ENCODE measurements at places on chromosomes 4 and X.

DNA sequence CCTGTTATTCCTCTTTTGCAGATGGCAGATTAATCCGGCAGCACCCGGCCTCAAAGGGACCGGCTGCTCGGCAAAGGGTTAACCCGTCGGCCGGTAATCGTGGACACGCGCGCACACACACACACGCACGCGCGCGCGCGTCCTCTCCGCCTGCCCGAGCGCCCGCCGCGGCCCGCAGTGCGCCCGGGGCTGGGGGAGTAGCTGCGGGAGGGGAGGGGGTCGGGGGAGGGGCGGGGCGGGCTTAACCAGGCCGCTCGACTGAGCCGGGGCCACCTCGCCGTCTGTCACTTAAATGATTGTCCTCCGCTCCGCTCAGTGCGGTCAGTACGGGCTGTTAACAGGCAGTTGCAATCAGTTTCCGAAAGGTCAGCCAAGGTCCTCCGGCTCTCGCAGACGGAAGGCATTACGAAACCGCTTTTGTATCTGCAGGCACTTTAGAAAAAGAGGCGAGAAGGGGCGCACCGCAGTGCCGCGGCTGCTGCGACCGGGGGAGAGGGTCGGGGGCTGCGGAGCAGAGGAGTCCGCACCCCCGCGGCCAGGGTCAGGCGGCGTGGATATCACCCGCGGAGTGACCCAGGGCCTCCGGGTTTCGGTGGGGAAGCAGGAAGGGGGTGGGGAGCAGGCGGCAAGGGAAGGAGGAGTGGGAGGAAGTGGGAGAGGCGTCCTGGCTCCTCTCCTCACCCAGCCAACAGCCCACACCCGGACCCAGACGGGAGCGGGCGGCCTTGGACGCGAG lies 57.3 kb upstream of the BCOR start:
- DNase-seq, result no peak

DNA sequence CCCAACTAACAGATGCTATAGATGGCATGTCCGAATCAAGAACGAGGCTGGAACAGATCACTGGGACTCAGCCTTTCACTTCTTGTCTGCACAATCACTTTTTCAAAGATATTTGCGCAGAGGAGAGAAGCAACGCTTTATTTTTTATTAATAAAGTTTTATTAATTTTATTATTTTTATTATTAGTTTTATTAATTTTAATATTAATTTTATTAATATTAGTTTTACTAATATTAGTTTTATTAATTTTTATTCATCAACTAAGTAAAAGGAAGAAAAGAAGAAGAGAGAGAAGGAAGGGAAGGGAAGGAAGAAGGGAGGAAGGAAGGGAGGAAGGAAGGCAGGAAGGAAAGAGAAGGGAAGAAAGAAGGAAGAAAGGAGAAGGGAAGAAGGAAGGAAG lies 236.4 kb upstream of the HHIP start:
- no peak for DNase-seq

- DNase-seq, result no peak
Observed at GRCh38 chrX:118493016-118493415, 2.6 kb upstream of the DOCK11 start.

GRCh38 chr4:37645736-37646135 lies 40.4 kb downstream of the RELL1 start:
- DNase-seq, result no peak

- DNase-seq, result no peak
Observed at GRCh38 chr4:31366041-31366440, 645.9 kb downstream of the PCDH7 start.

GRCh38 chr4:40887764-40888131 lies 138.0 kb downstream of the NSUN7 start:
- no peak for DNase-seq

DNA sequence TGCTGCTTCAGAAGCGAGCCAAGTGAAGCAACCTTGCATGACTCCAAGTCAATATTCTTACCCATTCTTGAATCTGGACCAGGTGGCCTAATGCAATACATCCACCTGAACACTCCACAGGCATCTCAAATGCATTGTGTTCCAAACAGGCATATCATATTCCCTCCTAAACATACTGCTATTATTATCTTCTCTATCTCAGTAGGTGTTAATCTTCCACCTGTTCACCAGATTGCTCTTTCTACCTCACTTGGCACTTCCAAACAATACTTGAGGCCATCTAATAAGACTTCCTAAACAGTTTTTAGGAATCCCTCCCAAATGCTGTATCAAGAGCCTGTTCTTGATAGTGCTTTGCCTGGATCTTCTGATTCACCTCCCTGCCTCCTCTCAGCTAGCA lies 90.7 kb downstream of the GPRIN3 start:
- no peak for DNase-seq

DNA sequence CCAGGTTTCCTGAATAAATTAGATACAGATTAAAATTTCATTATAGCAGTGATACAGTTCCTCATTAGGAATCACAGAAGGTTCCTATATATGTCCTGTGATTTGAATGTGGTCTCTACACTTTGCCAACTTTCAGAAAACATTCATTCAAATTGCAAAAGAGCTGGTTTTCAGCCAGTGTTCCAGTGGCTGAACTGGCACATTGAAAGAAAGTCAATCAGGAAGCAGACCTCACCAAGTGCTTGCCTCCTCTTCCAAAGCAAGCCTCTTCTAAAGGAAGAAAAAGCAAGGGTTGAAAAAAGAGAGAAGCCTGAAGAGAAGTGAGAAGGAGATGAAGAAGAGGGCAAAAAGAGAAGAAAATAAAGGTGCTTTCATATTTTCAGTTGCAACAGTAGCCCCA lies 12.7 kb downstream of the KLHL34 start:
- no peak for DNase-seq

DNA sequence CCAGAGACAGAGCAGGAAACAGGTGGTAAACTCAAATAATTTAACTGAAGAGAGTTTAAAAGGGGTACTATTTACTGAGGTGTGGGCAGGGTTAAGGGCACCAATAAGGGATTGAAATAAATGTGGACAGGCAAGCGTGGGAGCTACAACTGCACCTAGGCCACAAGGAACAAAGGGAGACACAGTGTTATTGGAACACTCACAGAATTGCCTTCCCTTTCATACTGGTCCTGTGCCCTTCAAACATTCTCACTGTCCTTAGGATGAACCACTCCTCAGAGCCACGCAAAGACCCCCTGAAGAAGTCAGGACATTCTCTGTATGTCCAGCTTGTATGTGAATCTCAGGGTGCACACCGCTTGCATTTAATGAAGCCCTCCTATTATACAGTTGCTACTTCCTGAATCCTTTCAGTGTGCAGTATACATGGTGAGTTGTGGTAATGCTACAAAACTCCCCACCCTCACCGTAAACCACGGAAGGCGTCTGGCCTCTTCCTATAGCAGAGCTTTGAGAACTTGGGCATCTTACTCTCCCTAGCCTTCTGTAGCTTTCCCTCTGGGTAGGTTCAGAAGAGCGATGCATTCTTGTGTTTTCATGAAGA lies 9.6 kb upstream of the MRPL1 start:
- peak; percentile 74 for DNase-seq

- DNase-seq, result no peak
Observed at GRCh38 chrX:71906144-71906543, 4.5 kb upstream of the NHSL2 start.

GRCh38 chr4:119559044-119559647 lies 69.5 kb downstream of the PDE5A start:
- no peak for DNase-seq

DNA sequence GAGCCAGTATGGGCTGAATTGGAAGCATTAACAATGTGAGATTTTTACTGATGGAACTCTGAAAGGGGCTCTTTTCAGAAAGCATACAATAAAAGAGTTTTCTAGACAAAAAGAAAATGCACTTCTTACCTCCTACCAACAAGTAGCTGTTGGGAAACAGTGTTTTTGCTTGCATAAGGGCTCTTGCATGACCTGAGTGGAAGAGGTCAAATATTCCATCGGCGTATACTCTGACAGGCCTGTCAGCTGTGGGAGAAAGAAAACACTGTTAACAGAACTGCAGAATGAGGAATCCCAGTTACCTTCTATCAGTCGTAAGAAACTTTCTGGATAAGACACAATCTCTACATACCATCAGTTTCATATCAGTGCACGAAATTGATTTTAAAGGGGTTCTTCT lies 39.5 kb downstream of the PCYT1B start:
- DNase-seq, result no peak

DNA sequence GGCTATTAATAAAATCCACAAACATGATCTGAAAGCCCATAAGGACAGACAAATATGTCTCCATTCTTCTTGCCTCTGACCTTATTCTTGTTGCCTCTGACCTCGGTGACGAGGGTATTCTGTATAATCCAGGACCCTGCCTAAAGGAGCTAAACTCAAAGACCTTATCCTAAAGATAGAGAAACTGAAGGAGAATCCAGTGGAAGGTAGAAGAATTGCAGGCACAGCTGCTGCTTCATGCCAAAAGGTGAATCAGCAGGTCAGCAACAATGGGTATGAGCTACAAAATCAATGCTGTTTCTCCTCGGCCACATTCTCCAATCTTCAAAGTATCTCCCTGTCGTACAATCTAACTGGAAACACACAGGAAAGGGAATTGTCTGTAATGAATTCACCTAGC lies 71.4 kb downstream of the INTS6L start:
- no peak for DNase-seq

DNA sequence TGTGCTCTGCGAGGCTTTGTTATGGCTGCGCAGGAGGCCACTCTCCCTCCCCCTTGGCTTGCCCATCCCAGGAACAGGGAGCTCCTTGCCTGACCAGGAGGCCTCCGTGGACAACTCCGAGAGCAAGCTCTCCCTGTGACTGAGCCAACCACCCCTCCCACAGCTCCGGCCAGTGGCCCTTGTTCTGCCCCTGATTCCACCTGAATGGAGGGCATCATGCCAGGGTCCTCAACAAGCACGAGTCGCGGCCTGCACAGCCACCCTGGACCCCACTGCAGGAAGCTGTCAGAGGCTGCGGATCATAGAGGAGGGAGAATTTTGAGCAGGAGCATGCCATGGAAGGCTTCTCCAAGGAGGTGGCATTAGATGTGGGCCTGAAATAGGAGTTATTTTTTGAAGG lies 44.8 kb upstream of the GRPEL1 start:
- no peak for DNase-seq

DNA sequence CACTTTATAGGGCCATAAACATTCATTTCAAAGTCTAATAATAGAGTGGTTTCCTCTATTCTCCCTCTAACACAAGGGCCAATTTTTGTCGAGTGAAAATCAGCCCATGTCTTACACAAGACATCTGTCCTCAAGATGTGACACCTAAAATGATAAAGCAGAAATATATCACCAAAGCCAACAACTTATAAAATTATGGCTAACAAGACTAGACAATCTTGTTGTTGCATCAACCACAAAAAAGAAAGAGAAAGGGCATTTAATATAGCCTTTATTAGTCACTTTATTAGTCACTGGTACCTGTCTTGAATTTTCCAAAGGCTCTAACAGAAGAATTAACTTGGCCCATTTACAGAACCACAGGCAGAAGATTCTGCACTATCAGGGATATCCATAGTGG lies 161.6 kb downstream of the SMIM20 start:
- no peak for DNase-seq

DNA sequence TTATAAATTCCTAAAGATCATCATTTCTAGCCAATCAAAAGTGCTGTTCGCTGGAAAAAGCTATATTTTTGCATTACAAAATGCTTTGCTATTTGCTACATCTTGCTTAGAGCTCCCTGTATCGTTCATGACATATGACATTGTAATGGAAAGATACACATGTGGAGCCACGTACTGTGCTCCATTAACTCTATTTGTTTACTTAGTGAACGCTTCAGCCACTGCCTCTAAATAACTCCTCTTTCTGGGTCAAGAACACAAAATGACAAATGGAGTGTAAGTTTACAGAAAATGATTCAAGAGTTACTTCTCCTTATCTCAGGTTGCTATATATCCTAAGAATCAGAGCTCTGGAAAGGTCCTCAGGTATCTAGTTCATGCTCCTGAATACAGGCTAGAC lies 329.1 kb upstream of the SMIM31 start:
- no peak for DNase-seq

DNA sequence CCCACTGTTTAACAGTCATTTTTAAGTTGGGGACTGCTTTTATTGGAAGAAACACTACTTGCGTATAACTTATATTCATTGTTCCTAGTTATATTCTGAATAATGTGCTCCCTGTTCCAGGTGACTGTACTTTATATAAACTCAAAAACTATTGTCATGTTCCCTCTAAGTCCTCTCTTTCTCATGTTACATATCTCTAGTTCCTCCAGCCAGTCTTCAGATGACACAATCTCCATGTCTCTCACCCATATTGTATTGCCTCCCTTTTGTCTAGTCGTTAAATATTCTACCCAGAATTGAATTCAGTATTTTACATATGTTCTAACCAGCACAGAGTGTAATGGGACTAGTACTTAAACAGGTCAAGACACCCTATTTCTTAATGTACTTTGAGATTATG lies 5.3 kb downstream of the VAMP7 start:
- DNase-seq, result no peak

DNA sequence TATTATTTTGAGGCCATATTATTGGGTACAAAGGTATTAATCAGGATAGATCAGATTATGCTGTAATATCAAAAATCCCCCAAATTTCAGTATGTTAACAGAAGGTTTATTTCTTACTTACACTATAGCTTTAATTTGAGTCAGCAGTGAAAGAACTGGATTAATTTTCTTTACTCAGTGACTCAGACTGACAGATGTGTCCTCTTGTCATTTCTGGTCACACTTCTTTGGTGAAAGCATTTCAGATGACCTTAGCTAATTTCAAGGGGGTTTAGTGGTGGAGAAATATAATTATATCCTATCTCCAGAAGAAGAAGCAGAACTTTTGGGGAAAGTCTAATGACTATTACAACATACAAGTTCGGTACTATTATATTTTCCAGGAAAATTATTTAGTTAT lies 12.4 kb downstream of the DDIT4L start:
- DNase-seq, result no peak

- DNase-seq, result no peak
Observed at GRCh38 chr4:144906181-144906925, 191.6 kb downstream of the ANAPC10 start.

GRCh38 chr4:29756966-29757365 lies 963.2 kb upstream of the PCDH7 start:
- DNase-seq, result no peak

GRCh38 chrX:149569770-149570169 lies 17.5 kb downstream of the MAGEA9B start:
- DNase-seq, result no peak

DNA sequence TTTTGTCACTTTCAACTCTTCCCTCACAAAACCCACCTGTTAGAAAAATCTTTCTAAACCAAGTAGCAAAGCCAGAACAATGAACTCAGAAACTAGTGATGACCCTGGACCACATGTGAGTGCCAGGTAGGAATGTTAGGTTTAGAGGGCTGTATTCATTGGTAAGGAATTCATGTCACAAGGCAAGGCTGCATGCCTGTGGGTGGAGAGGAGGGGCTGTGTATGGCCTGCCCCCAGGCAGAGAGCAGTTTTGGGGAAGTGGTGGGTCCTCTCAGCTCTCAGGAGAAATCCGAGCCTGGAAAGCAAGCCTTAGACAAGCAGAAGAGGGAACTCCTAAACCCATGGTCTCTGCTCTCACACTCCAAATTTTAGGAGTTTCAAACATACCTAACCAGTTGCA lies 2.4 kb downstream of the RNF175 start:
- DNase-seq, result no peak

DNA sequence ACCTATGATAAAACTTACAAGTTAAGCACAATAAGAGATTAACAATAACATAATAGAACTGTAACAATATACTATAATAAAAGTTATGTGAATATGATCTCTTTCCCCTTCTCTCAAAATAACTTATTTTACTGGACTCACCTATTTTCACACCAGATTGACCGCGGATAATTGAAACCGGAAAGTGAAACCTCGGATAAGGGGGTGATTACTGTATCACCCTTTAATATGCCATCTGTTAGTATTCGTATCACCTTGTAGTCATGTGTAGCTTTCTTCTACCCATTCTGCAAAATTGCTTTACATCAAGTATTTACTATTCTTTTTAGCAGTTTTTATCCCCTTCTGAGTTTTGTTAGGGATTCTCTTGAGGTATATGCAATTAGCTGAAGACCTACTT lies 1.8 kb downstream of the SPCS3 start:
- no peak for DNase-seq
